T follicular helper cell (primary cell): ENCODE measurements at places on chromosomes 2 and 18.

DNA sequence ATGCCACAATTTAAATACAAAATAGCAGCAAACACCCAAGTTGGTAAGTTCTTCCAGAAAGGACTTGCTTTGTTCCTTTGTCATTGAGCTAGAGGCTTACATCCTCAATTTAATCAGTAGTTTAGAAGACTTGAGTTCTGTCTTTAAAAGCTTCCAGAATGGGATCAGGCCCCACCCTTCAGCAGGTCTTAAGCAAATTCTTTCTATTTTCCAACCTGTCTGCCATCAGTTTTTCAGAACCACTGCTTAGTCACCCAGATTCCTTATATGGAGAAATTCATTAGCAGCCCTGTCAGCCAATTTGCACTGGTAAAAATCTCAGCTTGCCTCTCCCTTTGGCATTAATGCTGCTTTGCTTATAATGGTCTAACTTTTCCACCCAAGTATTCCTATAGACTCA, 263.6 kb upstream of the HNMT start:
- DNase-seq = no peak

DNA sequence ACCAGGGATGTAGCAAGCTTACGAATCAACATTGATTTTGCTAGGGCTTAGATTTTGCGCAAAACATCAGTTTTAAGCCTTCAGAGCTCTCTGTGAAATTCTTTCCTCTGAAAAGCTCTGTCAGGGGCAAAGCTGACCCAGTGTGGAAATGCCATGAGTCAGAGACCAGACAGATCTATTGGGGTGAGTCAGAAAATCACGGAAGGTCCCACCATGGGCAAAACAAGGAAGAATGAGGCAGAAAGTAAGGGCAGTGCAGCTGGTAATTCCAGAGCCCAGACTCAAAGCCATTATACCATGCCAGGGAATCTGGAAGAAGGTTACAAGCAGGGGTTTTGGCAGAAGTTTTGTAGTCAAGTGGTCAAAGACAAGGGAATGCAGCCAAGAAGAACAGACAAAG, 256.6 kb upstream of the CTAGE1 start:
- no peak for DNase-seq

- no peak for DNase-seq
These were observed 266.3 kb downstream of the MREG start for GRCh38 chr2:215746887-215747615.

DNA sequence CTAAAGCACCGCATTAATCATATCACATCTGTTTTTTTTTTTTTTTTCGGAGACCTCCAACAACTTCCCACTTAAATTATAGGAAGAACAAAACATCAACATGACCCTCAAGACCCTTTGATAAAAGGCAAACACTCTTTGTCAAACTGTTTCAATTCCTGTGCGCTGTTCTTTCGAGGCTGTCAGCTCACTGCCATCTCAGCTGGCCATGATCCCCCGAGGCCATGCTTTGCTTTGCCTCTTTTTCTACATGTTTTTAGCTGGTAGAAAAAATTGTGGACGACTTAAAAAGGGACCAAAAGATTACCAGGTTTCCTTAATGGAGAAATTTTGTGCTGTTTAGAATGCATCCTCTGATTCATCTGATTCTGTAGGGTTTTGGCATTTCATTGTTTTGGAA, 138.2 kb downstream of the DPP10 start:
- no peak for DNase-seq

DNA sequence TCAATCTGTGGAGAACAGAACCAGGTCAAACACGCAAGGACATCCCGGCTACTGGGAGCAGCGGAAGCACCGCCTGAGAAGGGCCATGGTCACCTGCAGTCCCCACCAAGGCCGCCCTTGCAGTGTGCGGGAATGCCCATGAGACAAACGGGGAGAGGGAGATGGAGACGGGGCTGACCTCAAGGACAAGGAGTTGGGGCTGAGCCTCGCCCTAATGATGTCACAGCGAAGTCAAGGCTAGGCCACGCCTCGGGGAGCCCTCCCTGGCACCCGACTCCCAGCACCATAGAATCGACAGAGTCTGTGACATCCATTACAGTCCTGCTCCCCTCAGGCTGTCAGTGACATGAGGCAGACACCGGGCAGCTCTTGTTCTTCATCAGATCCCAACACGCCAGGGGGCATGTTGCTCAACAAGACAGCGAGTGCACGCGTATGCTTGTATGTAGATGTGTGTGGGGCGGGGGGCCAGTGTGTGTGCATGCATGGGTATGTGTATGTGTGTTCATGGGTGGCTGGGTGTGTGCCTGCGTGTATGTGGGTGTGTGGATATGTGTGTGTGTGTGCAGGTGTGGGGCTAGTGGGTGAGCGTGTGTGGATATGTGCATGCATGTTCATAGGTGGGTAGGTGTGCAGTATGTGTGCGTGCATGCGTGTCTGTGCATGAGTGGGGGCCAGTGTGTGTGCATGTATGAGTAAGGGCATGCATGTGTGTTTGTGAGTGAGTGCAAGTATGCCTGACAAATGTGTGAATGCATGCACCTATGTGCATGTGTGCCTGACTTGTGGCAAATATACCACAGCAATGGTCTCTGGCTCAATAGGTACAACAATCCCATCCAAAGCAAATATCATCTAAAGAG, 57.0 kb downstream of the ANKMY1 start:
- DNase-seq = no peak

GRCh38 chr2:237704501-237705434, 77.4 kb downstream of the LRRFIP1 start:
- no peak for DNase-seq

DNA sequence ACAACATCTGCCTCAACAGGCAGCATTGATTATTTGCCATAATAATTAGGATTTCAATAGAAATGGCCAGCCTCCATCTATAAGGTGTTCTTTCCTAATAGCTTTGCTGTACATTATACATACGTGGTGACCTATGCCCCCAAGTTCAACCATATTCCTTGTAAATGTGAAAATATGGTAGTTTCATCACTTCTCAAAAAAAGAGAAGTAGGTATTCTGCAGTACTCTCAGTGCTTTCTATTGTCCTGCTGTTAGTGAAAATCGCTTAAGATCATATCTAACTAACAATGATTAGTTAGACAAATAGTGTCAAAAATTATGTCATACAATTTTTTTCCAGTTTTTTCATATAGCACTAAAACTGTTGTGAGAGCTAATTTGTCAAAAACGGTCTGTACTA, 79.6 kb downstream of the SLC4A10 start:
- DNase-seq = no peak
